T-helper 22 cell (primary cell): ENCODE measurements at places on chromosomes 3 and 15.

GRCh38 chr15:100536733-100537132 lies 8.0 kb upstream of the CERS3 start:
- DNase-seq = no peak

- DNase-seq = no peak
Observed at GRCh38 chr3:25463836-25464418, 35.9 kb downstream of the RARB start.

- no peak for DNase-seq
Observed at GRCh38 chr3:13580256-13581023, 31.5 kb downstream of the FBLN2 start.

GRCh38 chr3:124593442-124593829 lies 136.8 kb upstream of the UMPS start:
- DNase-seq = no peak

- DNase-seq = no peak
Observed at GRCh38 chr3:27993051-27993450, 248.4 kb upstream of the CMC1 start.

DNA sequence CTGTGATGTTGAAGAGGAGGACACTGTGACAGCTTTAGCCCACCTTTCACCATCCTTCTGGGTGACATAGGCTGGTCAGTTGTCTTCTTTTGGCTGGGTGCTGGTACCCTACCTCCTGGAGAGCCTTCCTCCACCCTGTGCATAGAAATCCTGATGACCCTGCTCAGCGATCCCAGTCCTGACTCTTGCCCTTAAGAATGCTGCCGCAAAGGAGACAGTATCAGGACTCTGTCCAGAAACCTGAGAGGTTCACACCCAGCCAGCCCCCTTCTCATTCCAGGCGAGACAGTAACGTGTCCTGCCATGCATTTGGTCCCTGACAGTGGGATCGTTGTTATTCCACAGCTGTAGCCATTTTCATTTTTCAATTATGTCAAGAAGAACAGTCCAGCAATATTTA lies 312.8 kb upstream of the CHRM5 start:
- DNase-seq = no peak

DNA sequence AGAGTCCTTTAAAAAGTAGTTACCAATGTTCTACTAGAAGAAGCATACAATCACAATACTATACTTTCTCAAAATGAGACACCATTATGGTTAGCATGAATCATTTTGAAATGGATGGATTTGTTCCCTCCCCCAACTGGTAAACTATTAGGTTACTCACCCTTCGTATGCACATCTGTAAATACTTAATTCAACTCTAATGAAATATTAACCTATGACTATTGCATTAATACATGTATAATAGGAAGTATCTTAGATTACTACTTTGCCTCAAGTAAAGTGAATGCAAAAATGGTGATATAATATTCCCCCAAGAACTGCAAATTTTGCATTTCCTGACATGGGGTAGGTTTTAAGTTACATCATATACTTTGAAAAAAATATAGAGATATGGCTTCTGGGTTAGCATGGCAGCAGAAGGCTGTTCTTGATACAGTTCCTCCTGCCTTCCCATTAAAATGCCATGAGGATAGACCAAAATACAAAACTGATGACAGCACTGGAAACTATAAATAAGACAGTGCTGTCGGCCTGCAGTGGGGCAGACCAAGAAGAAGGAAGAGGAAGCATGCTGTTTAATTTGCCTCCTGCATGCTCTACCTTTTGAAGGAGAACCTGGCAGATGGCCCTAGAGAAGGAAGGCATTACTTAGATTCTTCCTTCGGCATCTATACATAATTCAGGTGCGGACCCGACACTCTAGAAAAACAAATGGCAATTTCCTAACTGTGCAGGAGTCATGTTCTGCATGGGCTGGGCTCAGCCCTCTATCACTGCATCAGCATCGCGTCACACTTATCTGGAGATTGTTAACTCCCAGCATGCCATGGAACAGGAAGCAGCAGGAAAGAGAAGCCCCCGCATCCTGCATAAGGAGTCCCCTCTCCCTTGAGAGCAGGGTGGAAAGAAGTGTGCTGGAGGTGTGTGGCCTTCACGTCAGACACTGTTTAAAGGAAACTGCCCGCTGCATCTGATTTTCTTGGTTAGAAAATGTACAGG lies 41.8 kb upstream of the NEO1 start:
- DNase-seq = no peak

DNA sequence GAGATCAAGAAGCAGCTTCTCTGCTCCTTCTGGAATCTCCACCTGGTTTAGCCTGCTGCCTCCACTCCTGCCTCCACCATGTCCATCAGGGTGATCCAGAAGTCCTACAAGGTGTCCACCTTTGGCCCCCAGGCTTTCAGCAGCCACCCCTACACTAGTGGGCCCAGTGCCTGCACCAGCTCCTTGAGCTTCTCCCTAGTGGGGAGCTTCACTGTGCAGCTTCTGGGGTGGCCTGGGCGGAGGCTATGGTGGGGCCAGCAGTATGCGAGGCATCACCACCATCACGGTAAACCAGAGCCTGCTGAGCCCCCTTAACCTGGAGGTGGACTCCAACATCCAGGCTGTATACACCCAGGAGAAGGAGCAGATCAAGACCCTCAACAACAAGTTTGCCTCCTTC lies 2.4 kb upstream of the KPNA4 start:
- DNase-seq = no peak

DNA sequence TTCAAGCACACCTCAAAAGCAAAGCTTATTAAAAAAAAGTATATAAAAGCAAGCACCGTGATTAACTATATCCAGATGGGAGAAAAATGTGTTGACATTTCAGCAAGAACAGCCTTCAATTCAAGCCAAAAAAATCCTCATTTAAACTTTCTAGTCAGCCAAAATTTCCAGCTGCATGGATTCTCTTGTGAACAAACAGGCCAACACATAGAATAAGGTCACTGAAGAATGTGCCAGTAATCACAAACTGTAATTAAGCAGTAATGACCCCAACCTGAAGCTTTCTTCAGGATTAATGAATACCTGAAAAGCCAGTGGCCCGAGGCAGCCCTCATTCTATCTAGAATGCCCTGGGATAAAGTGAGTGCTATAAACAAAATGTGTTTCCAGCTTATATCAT lies 130.7 kb upstream of the KCNMB2 start:
- DNase-seq = no peak

DNA sequence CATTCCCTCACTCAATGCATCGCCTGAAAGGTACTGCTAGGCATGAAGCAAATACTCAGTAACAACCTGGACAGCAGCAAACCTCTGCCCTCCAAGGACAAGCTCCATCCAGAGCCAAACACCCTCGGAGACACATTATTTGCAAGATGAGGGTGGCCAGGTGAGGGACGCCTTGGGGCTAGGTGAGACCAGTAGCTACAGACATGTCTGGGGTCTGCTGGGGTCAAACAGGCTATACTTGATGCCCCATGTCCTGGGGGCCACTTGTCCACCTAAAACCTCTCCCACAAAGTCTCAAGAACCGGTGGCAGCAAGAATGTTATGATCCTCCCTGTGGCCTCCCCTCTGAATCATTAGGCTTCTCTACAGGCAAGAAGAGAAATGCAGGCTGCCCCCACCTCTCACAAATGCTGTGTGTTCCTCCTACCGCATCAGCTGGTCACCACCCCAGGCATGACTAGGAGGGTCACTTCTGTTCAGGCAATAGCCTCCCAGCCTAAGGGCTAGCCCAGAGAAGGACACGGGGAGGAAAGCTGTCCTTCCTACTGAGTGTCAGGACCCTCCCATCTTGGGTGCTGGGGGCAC lies 54.3 kb downstream of the TBC1D2B start:
- no peak for DNase-seq

- DNase-seq = no peak
Observed at GRCh38 chr15:39494462-39494861, 86.4 kb upstream of the THBS1 start.

GRCh38 chr3:48756640-48757039 lies 39.6 kb upstream of the IP6K2 start:
- no peak for DNase-seq

GRCh38 chr15:88022716-88023115 lies 233.8 kb downstream of the NTRK3 start:
- DNase-seq = no peak

DNA sequence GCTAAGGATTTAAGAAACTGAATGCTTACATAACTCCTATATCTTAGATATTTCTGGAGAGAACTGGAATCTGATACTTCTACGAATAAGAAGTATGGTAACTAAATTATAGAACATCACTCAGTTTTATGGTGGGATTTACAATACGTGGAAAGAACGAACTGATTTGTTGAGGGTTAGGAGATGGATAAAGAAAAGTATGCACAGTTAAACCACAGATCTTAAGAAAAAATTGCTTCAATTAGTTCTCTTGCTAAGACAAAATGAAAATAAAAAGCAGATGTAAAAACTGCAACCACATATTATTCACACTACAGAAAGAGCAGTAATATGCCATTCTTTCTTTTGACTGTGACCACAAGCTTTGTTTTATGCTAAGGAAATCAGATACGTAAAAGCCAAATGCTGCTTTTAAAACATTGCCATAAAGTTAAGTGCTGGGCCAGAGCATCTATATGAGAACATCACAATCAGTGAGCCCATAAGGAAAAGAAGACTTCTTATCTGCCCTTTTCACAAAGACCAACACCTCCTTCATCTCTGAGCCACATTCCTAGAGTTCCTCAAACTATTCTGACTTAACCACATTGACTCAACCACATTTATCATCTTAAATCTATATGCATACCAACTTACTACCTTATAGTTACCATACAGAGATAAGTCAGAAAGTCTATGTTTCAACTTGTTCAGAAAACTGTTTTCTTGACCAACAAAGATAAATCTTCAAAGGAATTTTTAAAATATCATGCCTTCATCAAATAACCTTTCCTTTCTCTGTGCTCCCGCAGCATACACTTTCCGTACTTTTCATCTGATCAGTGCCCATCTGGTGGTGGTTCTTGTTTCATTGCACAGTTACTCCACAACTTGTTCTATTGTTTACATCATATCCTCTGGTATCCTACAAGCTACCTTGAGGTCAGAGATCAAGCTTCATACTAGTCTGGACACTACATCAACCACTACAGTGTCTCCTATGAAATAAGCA lies 61.7 kb downstream of the FSIP1 start:
- no peak for DNase-seq

DNA sequence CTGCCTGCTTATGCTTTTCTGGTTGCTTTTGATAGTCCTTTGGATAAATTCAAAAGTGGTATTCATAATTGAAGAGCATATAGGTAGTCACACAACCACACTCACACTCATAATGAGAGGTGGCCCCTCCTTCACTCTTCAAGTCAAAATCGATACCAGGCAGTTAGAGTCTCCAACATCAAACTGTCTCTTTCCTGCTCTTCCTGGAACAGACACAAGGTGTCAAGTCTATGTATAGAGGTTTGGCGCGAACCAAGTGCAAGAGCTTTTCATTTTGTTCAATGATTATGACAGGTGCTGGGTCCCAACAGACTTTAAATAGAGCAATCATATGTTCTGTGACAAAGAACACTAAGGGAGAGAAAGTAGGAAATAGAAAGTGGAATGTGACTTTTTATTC lies 29.9 kb upstream of the RGMA start:
- DNase-seq = no peak

DNA sequence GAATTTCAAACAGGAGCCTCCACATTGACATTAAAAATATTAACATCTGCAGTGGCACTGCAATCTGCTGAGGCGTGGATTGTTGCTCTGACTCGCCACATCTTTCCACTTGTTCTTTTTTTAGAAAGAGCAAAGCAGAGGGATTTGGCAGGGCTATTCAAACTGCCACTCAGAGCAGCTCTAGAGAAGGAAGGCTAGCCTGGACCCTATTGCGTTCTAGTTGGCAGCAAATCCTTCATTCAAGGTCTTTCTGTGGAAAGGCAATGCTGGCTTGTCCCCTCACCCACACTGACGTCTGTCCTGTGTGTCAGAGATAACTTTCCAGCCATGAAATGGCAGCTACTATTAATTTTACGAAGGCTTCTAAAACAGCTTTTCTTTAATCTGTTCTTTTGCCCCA lies 483.2 kb upstream of the SGO1 start:
- no peak for DNase-seq

GRCh38 chr3:152382312-152383135 lies 113.8 kb downstream of the MBNL1 start:
- no peak for DNase-seq

DNA sequence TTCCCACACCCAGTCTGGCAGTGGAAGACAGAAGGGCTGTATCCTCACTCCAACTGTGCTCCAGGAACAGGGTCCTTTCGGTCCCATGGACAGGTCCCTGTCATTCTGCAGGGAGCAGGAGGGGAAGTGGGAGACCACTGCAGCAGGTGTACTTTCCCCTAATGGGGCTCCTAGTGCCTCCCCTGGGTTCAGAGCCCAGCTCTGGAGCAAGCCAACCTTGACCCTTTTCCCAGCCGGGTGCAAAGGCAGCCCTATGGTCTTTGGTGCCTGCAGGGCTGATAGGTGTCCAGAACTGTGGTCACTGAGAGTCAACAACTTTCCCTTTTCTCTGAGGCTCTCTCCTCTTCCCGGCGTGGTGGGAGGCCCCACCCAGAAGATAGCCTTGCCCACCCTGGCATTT lies 26.8 kb downstream of the MAGEF1 start:
- DNase-seq = no peak

- DNase-seq = no peak
Observed at GRCh38 chr3:86950717-86951116, 40.2 kb downstream of the VGLL3 start.

DNA sequence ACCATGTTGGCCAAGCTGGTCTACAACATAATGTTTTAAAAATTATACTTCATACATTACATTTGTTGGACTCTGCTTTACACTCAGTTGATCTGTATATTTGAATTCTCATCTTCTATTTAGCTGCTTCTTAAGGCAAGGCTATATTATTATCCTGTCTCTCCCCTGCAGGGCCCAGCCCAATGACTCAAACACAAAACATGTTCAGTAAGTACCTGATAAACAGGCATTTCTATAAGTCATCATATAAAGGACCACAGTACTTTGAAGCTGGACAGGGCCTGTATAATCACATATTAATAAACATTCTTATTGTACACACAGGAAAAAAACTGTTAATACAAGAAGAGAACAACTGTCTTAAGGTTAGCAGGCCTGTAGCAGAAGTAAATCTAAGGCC lies 36.2 kb downstream of the NGLY1 start:
- no peak for DNase-seq

- peak; percentile 45 for DNase-seq
Observed at GRCh38 chr3:127673191-127674100, 694 bp downstream of the ABTB1 start.

DNA sequence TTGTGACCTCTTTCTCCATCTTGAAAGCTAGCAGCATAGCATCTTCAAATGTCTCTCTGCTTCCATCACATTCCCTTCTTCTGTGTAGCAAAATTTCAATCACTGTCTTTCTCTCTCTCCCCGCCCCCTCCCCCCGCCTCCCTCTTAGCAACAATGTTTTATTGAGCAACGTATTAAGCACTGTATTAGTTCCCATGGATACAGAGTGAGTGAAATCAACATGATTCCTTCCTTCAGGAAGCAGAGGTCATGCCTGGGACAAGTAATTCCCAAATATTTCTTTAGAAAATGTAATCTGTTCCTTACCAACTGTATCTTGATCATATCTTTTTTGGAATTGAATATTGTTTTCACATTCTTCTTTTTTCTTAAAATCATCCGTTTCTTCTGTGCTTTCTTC lies 373.7 kb upstream of the NECTIN3 start:
- no peak for DNase-seq
